Skeletal muscle cell (primary cell): ENCODE measurements at places on chromosomes 1 and 21.

- no peak for DNase-seq
These were observed 34.5 kb upstream of the SOD1 start for GRCh38 chr21:31624961-31625491.

DNA sequence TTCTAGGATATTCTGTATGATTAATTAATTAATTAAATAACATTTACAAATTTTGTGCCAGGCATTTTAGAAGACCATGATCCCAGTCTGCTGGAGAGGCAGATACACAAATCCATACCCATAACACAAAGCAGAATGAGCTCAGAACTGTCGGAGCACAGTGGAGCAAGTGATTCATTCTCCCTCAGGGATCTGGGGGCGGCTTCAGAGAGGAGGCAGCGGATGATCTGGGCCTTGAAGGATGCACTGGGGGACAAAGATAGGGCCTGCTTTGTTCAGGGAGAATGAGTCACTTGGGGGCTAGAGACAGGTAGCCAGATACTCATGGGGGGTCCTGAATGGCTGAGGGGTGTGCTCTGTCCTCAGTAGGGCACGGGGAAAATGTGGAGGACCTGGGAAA, 50.9 kb upstream of the TRABD2B start:
- peak; percentile 72 for DNase-seq

DNA sequence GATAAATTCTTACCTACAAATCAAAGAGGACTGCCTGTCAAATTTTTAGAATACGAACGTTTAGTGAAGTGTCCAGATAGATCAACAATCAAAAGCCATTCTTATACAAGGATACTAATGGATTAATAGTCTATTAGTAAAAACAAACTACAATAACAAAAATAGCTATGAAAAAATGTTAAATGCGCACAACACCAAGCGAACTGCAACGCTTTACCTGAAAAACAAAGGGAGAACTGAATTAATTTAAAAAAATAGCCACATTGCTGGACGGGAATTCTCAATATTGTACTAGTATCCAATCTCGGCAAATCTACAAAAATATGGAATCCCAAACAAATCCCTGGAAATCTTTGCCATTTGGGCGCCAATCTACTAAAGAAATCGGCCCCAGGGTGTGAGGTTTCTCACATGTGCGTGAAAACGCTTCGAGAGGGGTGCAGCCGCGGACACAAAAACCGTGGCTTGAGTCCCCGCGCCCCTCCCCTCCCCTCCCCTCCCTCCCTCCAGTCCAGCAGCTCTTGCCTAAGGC, 55.6 kb downstream of the TRAF5 start:
- no peak for DNase-seq

GRCh38 chr1:13751985-13752384, 52.0 kb downstream of the PRDM2 start:
- DNase-seq, result no peak

DNA sequence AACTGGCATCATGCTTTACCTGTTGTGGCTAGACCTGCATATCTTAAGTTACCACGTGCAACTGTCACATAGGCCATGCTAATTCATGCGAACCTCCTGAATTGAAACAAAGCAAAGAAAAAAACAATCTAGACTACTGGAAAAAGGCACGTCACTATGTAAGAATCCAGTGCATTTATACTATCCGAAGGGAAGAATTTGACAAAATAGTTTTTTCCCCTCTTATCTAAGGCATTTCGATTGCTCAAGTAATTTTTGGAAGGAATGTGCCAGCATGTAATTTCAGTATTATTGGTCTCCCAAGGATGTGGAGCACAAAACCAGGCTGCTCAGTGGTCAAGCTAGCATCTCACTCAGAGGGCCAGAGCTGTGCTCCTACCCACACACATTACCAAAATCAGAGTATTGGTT, 31.5 kb upstream of the C1orf198 start:
- no peak for DNase-seq

GRCh38 chr1:200739702-200740570, 1.2 kb downstream of the CAMSAP2 start:
- no peak for DNase-seq

DNA sequence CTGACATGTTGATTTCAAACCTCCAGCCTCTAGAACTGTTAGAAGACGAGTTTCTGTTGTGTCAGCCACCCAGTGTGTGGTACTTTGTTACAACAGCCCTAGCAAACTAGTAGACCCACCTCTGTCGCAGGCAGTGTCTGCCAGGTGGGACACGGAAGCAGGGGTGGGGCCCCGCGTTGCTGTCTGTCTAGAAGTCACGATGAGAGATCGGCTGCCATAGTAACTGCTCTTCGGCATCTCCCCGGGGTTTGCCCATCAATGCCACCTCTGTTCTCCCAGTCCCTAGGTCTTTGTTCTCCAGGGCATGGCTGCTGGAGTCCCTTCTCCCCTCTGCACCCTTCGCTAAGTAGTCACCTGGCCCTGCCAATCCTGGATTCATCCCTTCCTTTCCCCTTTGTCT, 15.2 kb upstream of the CLSTN1 start:
- DNase-seq, result no peak

DNA sequence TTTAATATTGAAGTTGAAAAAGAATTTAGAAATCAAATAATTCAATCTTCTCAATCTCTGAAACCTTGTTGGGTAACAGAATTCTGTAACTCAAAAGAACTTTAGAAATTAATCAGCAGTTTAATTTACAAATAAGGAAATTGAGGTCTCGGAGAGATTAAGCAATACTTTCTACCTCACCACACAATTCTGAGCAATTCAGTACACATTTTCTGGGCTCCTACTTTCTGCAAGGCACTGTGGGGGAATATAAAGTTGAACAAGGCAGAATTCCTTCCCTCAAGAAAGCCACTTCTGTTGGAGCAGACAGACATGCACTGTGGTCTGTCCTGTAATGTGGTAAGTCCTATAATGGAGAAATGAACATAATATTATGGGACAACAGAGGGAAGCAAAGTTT, 47.7 kb downstream of the MEF2D start:
- no peak for DNase-seq

DNA sequence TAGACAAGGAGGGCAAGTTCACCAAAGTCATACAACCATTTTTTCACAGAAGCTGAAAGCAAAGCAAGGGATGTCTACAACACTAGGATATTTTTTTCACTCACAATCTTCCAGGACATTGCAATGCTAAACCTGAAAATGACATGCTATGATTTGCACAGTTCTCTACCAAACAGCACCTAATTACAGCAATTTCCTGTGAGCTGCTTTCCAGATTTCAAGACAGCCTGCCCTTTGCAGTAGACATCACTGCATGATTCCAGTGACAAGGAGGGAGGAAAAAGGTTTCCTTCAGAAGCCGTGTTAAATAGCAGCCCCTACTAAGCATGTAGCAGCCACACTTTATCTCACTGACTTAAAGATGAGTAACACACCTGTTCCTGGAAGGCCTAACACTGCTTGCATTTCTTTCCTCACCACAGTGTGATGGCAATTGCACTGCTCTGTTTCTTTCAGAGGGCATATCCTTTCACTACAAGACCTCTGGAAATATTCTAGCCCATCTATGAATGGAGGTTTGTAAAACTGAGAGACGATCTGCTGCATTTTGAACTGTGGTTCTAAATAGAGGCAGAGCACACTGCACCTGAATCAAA, 97.1 kb downstream of the DUSP10 start:
- no peak for DNase-seq

DNA sequence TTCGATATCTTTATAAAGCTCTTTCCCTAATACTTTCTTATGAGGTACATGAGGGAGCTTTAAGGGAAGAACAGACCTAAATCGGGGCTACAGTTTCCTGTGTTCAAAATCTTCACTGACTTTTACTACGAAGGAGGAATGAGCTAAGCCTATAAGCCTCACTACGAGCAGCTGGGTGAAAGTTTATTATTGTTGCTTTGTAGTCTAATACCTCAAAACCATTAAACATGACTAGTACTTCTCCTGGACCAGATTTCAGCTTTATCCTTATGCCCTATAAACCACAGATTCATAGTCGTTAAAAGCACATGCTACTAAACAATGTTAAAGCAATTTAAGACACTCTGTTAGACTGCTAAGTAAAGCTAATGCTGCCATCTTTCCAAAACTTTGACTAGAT, 30.2 kb downstream of the NDC1 start:
- DNase-seq, result peak; percentile 39

GRCh38 chr1:203441766-203442165, 33.8 kb upstream of the PRELP start:
- no peak for DNase-seq

DNA sequence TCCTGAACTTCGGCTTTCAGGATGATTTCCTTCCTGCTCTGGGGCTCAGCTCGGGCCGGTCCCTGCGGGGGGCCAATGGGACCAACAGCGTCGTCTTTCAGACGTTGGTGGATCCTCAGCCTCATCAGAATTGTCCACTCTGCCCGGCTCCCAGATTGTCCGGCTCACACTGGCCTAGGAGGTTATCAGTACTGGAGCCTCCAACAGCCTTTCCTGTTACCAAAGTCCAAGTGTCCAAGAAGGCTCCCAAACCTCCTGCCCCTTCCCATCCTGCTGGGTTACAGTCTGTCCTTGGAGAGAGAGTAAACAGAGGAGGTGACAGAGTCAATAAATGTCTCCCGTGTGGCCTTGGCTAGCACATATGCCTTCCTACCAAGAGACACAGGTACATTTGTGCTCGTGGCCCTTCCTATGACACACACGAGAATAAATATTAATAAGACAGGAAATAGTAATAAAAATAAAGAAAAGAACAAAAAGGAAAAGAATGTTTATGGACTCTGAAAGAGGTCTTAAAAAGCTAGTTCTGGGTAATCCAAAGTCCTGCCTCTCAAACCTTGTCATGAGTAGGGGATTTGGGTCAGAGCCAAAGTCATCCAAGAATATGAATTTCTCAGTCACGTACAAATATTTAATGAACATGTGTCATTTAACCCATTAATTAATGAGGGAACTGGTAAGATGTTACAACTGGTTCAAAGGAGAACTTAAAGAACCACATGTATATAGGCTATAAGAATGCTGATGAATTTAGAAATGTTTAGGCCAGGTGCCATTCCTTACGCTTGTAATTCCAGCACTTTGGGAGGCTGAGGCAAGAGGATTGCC, 80.8 kb upstream of the SLC2A1 start:
- DNase-seq, result no peak

DNA sequence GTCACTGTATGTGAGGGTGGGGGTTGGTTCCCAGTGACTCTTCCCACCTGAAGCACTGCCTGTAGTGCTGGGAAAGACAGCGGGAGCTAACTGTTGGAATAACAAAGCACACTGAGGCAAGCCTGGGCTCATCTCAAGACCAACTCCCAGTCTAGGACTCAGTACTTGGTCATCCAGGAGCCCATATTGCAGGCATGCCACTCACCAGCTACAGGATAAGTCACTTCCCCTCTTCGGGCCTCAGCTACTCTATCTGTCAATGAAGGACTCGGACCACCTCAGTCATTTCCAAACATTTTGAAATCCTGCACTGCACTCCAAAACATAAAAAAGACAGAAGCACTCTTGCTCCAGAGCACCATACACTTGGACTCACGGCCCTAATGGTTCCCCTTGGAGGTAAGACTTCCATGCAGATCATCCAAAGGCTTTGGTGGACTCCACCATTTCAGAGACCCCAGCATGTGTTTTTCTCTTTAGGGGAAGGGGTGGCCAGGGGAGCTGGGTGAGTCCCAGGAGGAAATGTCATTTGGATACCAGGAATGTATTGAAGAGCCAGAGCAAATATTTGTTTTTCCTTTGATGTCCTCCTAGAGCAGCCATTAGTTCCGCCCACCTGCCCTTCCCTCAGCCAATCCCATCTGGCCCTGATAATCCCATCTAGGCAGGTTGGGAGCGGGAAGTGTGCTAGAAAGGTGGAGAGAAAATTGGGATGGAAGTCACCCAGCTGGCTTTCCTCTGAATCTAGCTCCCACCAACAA, 3.1 kb downstream of the NUAK2 start:
- DNase-seq, result no peak

DNA sequence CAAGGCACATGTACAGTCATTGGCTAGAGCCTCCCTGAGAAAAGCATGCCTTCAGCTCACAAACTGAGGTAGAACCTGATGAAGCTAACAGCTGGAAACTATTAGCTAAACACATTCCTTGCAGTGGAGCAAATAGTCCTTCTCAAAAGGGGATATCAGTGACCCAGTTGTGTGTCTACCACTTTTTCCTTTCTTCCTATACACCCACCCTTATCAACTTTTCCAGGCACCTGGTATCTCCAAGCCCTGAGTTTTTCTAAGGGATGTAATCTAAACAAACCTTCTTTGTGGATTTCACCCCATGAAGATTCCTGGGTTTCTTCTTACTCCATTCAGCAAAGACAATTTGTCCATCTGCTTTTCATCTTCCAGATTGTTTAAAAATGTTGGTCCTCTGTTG, 10.5 kb upstream of the ZSWIM5 start:
- DNase-seq, result no peak

- no peak for DNase-seq
These were observed 3.9 kb upstream of the CD58 start for GRCh38 chr1:116574581-116575291.

DNA sequence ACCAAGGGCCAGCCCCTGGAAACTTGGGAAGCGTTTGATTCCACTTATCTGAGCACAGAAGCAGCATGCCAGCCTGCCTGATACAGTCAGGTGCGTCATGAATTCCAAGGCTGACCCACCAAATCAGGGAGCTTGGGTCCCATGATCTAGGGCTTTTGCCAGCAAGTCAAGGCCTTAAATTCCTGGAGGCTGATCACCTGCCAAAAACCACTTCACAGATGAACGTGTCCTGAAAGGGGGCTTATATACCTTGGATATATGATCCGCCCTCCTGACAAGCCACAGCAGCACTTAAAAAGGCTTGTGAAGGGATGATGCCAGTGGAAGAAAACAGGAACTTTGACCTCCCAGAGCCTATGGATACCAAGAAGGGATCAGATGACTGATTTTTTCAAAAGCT, 24.0 kb upstream of the CLIC6 start:
- DNase-seq, result no peak

- DNase-seq, result no peak
These were observed 16.1 kb downstream of the CCDC18 start for GRCh38 chr1:93196591-93196990.

DNA sequence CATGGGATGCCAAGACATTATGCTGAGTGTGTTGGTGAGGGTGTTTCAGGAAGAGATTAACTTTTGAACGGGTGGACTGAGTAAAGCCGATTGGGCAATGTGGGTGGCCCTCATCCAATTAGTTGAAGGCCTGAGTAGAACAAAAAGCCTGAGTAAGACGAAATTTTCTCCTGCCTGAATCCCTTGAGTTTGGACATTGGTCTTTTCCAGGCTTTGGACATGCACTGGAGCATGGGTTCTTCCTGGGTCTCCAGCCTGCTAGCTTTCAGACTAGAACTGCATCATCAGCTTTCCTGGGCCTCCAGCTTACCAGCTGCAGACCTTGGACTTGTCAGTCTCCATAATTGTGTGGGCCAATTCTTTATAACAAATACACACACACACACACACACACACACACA, 63.6 kb downstream of the NIBAN1 start:
- DNase-seq, result peak; percentile 31

- no peak for DNase-seq
These were observed 19.3 kb upstream of the ACTA1 start for GRCh38 chr1:229452956-229453801.

- DNase-seq, result peak; percentile 91
These were observed 13.7 kb downstream of the DHRS3 start for GRCh38 chr1:12604114-12604874.
